Stimulated activated CD4-positive, alpha-beta T cell treated with anti-CD3 and anti-CD28 coated beads, TNF-alpha, amount 100 ng/mL, for 1 hour (primary cell): ENCODE measurements at places on chromosomes 13 and 19.

DNA sequence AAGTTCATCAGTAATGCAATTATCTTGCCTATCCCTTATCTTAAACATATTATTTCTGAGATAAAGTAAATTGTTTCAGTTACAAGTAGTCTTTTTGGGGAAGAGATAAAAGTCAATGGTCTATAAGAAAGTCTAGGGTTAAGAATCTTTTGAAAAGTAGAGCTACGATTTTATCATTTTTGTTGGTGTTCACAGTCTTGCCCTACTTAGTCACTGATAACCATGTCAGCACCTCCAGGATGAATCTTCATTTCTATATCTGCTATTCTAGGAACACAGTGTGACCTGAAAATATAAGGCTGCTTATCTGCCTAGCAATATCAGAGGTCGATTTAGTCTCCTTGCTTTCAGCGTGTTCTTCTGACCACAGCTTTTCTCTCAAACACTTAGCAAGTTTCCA is 1676.5 kb upstream of the PRR20A start:
- DNase-seq = no peak

- no peak for DNase-seq
Measured at GRCh38 chr13:50991579-50992521, 82.3 kb downstream of the RNASEH2B start.

DNA sequence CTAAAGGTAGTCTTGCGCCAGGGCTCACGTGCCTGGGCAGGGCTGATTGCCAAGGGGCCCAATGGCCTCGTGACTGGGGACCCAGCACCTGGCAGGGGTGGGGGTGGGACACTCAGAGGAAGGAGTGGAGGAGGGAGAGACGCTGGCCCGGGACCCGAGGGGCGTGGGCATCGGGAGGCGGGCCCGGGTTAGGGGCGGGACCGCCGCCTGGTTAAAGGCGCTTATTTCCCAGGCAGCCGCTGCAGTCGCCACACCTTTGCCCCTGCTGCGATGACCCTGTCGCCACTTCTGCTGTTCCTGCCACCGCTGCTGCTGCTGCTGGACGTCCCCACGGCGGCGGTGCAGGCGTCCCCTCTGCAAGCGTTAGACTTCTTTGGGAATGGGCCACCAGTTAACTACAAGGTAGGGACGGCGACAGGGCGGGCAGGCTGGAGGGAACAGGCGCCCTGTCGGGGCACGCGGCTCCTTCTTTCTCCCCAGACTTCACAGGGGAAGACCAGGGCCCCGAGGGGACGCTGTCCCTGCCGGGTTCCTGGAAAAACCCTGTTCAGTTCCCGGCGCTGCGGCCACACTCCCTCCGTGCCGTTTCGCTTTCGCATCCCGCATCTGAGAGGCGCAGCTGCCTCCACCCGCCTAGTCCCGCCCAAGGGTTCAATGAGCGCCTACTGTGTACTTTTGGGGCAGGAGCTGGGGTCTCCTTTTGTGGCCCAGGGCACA is at the start of gene IFI30:
IFI30 (plus strand) TSS at position 242 of the 717 bp plus-strand sequence; CDS start at position 271, 29 bp downstream.
- DNase-seq = peak; percentile 29

- DNase-seq = no peak
Measured at GRCh38 chr13:19817510-19818158, 34.9 kb upstream of the PSPC1 start.

- no peak for DNase-seq
Measured at GRCh38 chr13:26996965-26997752, 174.5 kb downstream of the USP12 start.

- DNase-seq = no peak
Measured at GRCh38 chr13:56755181-56755935, 385.4 kb upstream of the PRR20A start.

DNA sequence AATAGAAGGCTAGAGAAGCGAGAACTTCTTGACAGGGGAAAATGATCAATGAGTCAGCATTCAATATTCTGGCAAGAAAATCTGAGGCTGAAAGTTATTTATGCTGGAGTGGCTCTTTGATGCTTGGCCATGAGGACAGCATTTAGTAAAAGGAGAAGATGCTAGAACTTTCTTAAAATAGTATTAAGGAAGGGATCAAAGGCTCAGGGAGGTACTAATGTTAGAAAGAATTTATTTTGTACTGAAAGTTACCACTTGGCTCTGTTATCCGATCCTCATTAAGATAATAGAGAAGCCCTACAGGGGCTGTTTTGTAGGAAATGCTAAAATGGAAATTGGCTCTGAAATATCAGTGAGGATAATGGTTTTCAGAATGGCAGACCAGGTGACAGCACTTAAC is 1774.6 kb upstream of the PCDH20 start:
- DNase-seq = no peak

DNA sequence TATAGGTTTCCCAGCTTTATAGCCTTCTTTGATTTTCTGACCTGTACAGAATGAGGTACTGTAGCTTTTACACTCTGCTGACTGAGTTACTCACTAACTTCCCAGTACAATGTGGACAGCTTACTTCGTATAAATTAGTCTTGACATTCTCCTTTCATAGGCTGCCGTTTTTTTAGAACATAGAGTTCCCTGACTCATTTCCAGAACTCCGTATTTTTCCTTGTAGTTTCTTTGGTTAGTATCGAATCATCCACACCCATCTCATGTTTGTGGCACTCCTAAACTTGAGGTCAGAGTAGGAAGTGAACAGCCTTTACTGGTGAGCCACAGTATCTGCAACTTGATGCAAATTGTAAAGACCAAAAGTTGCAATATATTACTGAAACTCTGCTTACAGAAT is 303.9 kb downstream of the SLITRK5 start:
- no peak for DNase-seq

DNA sequence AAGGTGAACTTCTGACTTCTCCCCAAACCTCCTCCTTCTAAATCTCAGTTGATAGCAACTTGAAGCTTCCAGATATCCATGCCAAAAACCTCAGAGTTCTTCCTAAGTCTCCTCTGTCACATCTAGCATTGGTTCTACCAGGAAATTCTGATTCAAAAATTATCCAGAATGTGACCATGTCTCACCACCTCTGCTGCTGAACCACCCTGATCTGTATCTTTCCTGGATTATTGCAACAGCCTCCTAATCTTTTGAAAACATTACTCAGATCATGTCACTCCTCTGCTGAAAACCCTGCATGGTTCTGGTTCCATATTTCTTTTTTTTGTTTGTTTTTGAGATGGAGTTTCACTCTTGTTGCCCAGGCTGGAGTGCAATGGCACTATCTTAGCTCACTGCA is 78.7 kb upstream of the TNFSF11 start:
- DNase-seq = no peak

DNA sequence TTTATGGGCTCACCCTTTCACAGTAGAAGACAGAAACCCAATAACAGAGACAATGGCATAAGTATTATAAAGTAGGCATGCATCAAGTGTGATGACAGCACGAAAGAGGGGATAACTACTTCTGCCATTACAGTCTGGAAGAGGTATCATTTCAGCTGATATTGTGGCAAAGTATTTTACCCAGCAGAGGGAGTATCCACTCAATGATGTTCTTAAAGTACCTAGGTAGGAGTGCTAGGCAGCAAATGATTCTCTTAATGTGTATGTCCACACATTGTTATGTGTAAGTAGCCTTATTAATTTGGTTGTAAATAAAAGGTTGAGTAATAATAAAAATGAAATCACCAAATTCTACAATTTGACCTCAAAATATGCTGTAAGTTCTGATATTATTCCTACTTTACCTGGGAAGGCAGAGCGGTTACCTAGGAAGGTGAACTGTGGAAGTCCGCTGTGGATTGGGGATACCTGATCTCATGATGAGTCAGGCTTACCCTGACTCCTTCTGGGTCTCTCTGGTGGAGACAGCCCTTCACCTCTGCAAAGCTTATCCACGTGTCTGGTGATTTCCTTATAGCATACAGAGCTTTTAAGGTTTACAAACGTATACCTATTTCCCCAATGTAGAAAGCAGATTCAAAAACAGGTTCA is 4.1 kb upstream of the UBAC2 start:
- DNase-seq = no peak

DNA sequence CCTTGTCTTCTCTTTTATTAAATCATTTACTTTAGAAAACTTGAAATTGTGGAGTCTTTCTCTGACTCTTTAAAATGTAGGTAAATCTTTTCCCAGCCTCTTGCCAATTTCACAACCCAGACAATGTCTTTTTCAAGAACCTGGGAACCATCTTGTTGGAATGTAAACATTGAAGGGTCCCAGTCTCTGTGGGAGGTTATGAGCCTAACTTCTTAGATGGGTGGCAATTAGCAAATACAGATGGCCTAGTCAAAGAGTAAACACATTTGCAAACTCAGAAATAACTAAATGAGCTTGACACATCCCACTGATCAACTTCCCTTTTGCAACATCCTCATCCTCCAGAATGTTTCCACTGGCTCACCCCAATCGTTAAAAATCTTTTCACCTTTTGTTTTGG is 721.0 kb downstream of the PCDH9 start:
- DNase-seq = no peak

DNA sequence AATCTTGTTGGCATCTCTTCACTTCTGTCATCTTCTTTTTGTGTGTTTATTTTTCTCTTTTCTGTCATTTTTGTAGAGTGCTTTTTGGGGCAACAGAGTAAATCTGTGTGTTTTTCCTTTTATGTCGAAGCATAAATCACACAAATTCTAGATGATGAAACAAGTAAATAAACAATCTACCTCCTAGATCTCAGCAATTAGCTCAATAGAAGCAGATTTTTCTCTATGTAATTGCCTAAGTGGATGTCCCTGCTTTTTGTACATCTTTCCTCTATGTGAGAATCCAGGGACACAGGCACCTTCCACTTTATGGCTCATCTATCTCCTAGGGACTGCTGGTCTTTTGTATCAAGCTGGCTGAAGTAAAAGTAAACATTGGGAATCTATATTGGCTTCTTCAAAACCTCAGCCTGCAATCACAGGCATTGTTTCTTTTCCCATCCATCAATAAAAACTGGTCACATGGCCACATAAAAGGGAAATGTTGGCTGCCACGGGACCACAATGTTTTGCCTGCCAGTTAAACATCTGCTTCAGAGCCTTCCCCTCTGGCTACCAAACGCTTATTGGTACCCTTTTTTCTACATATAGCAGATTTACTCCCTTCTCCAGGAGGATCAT is 323.8 kb downstream of the LMO7 start:
- DNase-seq = no peak

GRCh38 chr13:111650626-111651025 is 330.2 kb downstream of the TEX29 start:
- no peak for DNase-seq

- no peak for DNase-seq
Measured at GRCh38 chr13:36261011-36261410, 36.6 kb downstream of the CCDC169 start.

DNA sequence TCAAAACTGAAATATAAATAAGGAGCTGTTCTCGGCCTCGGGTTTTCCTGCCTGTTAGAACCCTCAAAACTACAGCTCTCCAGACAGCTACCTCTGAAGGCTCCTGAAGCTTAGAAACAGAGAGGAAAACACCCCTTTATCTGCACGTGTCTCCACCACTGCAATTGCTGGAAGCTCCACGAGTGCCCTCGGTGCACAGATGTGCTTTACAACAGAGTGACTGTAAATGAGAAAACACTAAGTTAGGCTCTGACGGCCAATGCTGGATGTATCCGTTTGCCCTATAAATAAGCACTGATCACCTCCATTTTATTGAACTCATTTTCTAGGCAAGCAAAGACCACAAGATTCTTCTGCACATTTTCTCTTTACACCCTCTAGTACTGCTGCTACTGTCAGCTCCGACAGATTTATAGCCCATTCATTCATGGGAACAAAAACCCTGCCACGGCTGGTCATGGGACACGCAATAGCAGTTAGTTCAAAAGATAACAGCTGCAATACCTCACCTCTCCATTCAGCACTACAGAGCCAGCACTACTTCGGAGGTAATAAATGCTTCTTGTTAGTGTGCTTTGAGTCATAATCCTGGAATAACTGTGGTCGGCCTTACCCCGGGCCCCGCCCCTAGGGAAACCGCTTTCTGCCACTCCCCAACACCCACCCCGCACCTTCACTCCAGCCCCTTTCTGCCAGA is 241.1 kb upstream of the ZNF507 start:
- no peak for DNase-seq

DNA sequence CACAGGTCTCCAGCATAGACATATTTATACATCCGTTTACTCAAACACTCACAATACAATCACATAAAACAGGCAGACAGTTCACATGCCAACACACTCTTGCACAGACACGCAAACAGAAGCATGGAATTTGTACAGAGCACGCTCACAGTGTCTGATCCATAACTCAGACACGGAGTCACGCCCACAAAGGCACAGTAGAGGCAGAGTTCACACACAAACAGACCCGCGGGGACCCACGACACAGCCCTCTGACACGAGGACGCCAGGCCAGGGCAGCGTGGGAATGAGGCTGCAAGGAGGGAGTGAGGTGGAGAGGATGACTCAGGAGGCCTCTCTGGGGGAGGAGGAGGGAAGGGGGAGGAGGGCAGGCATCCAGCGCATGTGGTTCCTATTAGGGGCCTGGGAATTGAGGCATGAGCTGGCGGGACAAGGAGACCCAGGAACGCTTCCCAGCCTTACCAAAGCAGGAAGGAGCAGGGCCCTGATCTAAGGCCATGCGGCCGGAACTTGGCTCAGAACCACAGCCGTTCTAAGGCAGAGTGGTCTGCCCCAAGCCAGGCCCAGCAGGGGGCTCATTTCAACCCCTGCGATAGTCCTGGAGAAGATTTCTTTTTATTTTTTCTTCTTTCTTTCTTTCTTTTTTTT is 9.1 kb upstream of the OLFM2 start:
- DNase-seq = no peak

GRCh38 chr13:109204657-109205056 is 575.2 kb downstream of the MYO16 start:
- DNase-seq = no peak

GRCh38 chr13:43411741-43412140 is 375.0 kb downstream of the ENOX1 start:
- no peak for DNase-seq

DNA sequence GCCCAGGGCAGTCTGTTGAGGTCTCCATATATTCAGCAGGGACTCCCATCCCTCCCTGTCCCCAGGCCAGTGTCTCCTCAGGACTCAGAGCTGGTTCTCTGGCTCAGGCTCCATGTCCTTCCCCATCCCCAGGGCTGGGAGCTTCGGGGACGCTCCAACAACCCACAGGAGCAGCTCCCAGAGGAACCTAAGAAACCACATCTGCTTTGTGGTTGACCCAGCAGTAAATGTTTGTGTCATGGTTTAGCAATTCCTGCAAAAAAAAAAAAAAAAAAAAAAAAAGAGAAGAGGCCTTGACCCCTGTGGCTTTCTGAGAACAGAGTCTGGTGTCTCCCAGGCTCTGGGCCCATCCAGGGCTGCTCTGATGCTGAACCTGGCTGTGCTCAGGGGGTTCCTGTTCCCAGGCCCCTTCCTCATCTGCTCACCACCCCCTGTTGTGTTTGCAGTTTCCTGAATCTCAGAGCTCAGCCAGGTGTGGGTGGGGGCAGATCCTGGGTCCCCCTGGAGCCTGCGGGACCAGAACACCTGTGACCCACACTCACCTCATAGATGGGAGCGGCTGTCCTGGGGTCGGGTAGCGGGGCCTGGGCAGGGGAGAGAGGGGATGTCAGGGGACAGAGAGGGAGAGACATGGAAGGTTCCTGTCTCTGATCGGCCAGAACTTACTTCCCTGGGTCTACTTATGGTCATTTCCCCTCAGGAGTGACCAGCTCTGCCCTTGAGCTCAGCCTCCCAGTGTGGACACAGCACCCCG is 25.2 kb upstream of the CEACAM1 start:
- no peak for DNase-seq
